ENCODE measurements at places on chromosomes 16 and 17.

DNA sequence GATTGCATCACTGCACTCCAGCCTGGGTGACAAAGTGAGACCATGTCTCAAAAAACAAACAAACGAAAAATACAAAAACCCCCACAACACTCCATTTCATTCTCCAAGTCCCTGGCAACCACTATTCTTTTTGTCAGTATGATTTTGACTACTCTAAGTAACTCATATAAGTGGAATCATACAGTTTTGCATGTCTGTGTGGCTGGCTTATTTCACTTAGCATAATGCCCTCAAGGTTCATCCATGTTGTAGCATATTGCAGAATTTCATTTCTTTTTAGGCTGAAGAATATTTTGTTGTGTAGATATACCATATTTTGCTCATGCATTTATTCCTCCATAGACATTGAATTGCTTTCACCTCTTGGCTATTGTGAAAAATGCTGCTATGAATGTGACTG is 81.7 kb upstream of the GAS7 start:
- no peak for DNase-seq

DNA sequence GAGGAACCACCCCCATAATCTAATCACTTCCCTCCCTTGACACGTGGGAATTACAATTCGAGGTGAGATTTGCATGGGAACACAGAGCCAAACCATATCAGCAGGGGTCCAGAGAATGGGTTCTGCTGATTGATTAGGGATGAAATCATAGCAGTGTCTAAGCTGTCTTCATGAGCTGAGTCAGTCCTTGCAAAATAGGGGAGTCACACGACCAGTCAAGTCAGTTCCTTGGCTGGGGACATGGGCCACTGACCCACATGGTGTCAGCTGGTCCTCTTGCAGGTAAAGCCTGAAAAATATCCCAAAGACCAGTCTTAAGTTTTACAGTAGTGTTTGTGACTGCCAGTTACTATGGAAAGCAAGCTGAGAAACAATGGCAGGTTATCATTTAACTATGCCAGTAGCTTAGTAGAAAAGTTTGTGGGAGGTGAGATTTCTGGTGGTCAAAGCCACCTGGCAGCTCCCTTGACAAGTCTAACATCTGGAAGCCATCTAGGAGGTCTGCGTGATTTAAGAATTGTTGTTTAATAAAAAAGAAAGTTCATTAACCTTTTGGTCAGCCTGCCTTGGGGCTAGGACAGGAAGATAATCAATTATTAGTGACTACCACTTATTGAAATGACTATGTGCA is 15.7 kb upstream of the ATF7IP2 start:
- DNase-seq: no peak

DNA sequence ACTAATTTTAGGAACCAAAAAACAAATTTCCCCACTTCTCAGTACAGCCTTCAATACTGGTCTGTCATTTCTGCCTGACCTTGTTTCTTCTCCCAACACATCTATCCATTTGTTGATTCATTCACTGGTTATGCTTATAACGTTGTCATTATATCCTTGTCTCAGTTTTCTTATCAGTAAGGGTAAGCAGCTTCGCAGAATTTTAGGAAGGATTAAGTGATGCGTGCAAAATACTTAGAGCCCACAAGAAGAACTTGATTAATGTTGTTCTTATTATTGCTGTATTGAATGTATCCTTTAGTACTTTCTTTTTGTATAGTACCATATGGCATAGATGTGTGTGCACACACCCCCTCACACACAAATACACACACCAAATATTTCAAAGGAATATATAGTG is 403.5 kb upstream of the HSBP1 start:
- no peak for DNase-seq

- DNase-seq: no peak
Measured at GRCh38 chr17:49258394-49258793, 27.8 kb upstream of the PHOSPHO1 start.

DNA sequence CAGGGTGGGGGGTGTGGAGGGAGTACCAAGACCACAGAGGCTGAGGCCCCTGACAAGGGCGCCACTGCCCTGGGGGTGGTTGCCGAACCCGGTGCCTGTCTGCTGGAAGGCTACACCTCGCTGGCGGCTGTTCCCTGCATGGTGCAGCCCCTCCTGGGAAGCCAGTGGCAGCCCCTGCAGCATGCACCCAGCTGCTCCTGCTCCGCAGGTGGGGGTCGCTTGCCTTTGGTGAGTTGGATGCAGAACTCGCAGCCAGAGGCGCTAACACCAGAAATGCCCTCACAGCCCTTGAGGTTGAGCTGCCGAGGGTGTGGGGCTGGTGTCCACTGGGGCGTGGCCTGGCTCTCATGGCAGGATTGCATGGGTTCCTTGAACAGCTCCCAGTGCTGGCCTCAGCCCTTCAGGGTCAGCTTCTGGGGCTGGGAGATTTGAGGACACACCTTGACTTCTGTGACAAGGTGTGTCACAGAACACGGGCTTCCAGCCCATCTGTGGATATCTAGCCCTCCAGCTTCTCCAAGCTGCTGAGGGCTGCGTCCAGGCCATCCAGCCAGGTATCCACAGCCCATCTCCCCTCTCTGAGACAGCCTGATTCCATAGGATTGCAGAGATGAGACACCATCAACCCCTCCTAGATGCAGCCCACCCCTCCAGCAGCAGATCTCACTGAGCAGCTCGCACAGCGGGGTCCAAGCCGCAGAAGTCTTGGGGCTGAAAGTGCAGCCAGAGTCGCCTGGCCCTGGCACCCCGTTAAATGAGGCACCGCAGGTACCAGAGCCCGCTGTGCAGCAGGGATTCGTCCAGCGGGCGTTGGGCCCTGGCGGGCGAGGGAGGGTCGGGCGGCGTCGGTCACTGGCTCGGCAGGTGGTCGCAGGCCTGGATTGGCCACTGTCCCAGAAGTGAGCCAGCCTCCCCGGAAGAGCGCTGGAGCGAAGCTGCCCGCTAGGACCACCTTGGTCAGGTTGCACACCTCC is 586.3 kb downstream of the KCNJ18 start:
- DNase-seq: no peak

DNA sequence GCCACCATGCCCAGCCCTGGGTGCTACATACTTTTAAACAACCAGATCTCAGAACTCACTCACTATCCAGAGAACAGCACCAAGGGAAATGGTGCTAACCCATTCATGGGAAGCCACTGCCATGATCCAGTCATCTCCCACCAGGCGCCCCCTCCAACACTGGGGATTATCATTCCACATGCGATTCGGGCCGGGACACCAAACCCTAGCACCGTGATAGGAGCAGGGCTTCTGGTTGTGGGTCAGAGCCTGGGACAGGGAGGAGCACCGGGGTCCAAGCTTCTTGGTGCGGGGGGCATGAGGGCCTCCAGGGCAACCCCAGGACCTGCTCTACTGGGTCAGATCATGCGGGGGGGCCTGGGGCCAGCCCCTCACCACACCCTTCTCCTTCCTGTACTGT is 4.5 kb downstream of the TMEM235 start:
- no peak for DNase-seq

DNA sequence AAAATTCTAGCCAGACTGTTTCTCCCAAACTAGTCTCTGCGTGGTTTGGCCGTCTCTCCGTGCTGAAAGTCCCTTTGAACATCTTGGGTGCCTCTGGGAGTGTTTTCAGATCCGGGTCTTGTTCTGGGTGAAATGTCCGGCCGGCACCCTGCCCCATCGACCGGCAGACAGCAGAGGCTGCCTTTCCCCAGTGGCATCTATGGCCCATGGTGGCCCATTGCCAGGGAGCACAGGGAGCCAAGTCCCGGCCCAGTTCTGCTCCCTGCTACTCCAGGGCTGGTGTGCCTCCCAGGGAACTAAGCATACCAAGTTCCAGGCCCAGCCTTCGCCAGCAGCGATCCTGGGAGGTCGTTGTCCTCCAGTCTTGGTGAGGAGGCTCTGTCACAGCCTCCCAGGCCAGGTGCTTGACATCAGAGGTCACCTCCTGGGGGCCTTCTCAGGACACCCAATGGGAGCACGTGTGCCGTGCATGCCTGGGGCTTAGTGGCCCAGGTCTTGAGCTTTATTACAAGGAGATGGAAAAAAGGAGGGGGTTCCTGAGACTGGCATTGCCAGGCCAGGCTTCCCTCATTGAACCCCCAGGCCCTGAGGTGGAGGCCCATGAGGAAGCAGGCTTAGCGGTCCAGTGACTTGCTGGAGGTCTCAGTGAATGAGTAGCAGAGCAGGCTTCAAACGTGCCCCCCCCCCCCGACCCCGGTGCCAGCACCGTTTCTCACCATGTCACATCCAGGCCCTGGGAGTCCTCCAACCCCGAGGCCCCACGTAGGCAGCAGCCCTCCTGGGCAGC is 54.0 kb downstream of the PGS1 start:
- no peak for DNase-seq

- no peak for DNase-seq
Measured at GRCh38 chr16:72430121-72430520, 258.2 kb upstream of the PMFBP1 start.

GRCh38 chr16:53503991-53504663 is 1.1 kb upstream of the AKTIP start:
- DNase-seq: peak; percentile 24

DNA sequence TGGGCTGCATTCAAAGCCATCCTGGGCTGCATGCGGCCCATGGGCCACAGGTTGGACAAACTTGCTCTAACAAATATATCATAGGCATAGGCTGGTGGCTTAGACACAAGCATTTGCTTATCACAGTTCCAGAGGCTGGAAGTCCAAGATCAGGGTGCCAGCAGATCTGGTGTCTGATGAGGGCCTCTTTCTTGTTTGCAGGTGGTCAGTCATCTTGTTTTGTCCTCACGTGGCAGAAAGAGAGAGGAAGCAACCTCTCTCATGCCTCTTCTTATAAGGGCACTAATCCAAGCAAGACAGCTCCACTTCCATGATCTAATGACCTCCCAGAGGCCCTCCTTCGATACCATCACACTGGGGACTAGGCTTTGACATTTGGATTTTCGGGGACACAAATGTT is 238.7 kb upstream of the TNRC6C start:
- DNase-seq: no peak

- DNase-seq: no peak
Measured at GRCh38 chr17:7477392-7478275, 1.8 kb downstream of the ZBTB4 start.

GRCh38 chr17:67293251-67294203 is 48.5 kb upstream of the HELZ start:
- peak; percentile 71 for DNase-seq
